ENCODE measurements at places on chromosomes 7 and 10.
A peak's percentile ranks its signal among the peaks of the same experiment; 100 is the strongest.

DNA sequence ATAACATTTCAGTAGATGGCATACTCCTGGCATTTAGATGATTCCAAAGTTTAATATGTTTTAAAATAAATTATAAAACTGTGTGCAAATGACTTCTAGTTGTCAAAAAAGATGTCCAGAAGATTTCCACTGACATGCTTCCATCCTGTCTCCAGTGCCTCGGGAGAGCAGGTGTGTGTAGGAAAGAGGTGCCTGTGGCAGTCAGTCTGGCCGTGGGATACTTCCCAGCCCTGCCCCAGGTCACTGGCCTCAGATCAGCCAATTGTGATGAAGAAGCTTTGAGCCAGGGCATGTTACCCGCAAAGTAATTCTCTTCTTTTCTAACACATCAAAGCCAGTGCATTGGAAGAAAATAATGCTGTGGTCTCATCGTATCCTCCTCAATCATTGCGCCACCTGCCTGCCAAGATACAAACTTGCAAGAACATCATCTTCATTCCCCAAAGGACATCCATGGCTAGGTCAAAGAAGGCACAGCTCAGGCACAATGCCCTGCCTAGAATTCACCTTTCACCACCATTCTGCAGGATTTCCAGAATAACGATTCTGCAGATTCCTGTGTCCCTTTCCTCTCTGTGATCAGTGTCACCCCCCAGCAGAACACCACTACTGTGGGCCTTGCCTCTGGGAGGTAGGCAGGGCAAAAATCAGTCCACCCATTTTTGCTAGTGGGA is 6.3 kb upstream of the KCNMA1 start:
- DNase-seq = peak; percentile 27

DNA sequence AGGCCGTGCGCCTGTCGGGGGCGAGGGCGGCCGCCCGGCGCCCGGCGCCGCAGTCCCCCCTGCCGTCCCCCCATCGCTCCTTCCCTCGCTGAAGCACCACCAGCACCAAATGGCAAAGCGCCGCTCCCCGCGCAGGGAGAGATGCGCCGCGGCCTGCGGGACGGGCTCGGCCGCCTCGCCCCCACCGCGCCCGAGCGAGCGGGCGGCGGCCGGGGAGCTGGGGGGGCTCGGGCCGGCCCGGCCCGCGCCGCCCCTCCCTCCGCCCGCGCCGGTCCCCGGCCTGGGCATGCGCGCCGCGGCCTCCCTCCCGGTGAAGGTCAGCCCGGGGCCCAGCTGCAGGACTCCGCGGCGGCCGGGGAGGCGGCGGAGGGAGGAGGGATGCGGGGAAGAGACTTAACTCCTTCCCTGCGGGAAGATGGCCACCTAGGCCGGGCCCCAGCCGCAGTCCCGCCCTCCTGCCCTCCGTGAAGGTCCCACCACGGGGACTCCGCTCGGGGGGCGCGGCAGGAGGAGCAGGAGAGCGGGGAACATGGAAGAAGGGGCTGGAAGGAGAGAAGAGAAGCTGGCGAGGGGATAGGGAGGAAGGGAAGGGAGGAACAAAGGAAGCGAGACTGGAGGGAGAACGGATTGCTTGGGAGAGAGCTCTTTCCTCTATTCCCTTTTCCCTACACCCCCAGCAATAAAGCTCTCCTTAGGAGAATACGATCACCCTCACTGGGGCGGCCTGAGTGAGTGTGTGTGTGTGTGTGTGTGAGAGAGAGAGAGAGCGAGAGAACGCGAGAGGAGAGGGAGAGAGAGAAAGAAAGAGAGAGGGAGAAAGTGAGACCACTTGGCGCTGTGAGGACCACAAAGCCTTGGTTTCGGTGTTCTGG is 3.4 kb upstream of the SMARCD3 start:
- DNase-seq = peak; percentile 68

DNA sequence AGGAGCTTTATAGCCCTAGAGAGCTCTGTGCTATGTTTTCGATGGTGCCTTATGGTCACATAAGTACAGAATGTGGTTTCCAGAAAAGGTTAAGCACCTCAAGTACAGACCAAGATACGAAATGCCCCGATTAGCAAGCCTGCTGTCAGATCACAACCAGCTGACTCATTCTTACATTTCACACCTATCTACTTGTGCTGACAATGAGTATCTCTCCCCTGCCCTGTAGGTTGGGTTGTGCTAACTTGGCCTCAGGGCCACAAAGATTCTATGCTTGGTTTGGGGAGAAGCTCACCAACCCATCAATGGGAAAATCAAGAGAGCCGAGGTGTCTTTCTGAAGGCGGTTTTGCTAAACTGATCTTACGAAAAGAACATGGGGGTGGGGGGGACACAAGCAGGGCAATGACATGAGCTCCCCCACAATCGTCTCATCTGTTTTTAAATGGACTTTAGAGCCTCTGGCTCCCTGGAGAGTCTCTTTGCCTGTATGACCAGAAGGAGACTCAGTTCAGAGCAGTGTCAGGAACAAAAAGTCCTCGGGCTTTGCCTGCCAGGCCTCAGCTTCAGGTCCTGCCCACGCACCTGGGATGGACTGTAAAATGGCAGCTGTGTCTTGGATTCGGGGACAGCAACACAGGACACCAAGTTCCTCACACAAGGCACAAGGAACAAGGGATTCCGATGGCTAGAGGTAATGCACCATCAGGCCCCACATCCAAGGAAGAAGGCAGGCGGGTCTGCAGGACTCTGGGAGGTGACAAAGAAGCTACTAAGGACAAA is 55.1 kb downstream of the FAM53B start:
- DNase-seq = no peak

- no peak for DNase-seq
Measured at GRCh38 chr7:40571796-40572195, 437.0 kb downstream of the SUGCT start.

DNA sequence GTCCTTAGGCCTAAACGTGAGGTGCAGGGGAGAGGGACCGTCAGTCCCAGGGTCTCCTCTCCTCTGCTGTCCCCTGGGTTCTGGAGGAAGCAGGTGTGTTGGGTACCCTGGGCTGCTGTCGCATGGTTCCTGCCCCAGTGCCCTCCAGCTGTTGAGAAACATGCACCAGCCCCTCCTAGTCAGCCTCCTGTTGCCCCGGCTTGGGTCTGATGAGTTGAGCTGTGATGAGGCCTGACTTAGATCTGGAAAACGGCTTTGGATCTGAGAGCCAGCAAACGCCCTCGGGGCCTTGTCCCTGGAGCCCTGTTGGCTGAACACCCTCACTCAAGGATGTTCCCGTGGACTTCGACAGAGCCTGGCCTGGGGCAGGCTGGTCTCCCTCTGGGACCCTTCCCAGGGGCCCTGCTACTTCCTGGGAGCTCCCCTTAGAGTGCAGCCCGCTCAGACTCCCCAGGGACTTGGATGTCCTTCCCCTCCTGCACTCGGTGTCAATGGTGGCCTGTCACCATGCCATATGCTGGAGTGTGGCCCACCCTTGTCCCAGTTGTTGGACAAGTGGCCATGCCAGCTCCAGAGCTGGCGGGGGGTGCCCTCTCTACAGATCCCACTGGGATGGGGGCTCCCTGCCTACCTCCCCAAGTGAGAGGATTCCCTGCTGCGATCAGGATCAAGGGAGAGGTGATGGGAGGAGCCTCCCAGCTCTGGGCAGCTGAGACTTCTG is 12.3 kb downstream of the ZNF316 start:
- no peak for DNase-seq

- no peak for DNase-seq
Measured at GRCh38 chr7:155530601-155531000, 15.8 kb downstream of the CNPY1 start.

DNA sequence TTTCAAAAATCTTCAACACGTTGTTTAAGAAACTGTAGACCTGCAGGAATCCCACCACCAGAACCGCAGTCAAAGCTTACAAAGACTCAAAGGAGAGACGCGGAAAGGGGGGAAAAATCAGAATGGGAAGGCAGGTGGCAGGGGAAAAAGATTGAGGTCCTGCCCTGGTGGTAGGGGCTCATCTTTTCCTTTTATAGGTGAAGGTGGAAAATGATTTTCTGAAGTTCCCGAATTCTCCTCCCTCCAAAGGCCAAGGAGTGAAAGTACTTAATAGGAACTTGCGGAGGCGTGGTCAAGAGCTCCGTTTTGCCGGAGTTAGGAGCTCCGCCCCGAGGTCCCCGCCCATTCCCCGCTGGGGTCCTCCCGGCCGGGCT is 724 bp downstream of the BBIP1 start:
- no peak for DNase-seq

GRCh38 chr7:80882213-80882801 is 36.5 kb downstream of the SEMA3C start:
- no peak for DNase-seq

DNA sequence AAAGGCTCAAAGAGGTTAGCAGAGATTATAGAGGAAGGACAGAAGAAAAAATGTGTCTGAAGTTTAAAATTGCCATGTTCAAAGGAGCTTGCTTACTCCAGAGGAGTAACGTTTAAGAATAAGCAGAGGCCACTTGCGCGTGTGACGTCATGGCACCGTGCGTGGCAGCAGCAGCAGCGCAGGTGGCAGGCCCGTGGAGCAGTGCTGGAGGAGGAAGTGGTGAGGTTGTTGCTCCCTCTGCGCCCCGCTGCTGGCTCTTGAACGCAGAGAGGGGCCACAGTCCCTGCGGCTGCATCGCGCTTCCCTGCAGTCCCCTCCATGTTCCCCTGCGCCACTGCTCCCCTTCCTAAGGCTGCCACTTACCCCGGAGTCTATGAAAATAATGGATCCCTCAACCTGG is 37.5 kb downstream of the GDI2 start:
- no peak for DNase-seq

DNA sequence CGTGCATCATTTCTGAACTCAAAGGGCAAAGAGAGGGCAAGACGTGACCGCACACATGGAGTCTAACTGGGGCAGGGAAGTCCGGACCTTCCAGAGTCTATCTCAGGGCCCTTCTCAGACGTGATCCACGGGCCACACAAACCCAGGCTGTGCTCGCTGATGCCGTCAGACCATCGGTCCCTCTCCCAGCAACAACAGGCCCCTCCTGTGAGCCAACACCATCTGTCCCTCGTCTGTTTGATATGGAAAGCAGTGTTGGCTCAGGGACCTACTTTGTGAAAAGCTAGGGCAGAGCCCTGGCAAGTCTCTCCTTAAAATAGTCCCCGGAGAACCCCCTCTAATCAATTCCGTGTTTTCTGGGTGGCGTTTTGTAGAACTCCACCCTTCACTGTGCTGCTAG is 208.8 kb downstream of the TCERG1L start:
- DNase-seq = no peak

DNA sequence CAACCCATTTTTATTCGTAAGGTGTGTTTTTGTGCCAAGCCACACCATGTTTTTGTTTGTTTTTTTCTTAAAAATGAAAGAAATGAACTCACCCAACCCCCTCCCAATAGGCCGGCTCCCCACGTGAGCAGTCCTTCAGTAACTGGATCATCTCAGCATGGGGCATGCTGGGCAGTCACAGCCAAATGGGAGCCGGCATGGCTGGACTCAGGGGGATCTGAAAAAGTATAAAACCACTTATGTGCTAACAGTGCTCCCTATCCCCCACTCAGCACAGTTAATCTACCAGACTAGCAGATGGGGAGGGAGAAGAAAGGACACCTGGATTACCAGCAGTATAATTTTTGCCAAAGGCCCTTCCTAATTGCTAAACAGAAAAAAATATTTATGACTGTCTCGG is 39.3 kb downstream of the BAZ1B start:
- no peak for DNase-seq

GRCh38 chr10:71134732-71135211 is 77.6 kb upstream of the UNC5B start:
- DNase-seq = no peak

DNA sequence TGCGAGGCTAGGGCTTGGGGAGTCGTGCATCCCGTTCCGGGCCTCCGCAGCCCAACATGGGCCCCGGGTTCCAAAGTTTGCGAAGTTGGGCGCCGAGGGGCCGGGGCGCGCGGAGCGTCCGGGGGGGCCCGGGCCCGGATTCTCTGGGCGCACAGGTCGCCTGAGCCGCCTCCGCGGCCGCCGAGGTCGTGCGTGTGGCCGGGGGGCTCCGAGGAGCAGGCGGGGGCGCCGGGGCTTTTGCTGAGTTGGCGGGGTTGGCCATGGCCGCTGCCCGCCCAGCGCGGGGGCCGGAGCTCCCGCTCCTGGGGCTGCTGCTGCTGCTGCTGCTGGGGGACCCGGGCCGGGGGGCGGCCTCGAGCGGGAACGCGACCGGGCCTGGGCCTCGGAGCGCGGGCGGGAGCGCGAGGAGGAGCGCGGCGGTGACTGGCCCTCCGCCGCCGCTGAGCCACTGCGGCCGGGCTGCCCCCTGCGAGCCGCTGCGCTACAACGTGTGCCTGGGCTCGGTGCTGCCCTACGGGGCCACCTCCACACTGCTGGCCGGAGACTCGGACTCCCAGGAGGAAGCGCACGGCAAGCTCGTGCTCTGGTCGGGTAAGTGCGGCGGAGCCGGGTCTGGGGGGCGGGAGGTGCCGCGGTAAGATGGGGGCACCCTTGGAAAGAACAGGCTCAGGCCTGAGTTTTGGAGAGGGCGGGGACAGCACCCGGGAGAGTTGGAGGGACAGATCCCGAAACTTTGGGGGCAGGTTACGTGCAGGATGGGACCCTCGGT is 643 bp downstream of the SMO start:
- DNase-seq = no peak

- DNase-seq = no peak
Measured at GRCh38 chr10:47331954-47332353, 9.7 kb downstream of the GDF2 start.

GRCh38 chr7:45324683-45325237 is 167.2 kb downstream of the RAMP3 start:
- DNase-seq = no peak

- DNase-seq = peak; percentile 4
Measured at GRCh38 chr7:43058271-43059066, 54.0 kb upstream of the HECW1 start.

DNA sequence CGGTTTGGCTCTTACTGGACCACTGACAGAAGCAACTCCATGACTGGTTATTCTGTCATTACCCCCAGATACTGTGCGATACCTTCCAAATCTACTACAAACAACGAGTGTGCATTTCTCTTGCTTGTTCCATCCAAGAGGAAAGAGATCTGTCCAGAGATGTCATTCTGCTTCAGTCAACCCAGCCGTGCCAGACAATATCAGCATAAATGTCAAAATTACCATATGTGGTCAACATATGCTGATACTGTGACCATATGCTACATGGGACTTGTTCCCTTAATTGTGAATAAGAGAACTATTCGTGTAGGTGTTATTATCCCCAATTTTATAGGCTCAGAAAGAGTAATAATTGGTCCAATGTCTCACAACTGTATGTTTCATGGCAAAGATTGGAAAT is 143.2 kb upstream of the PRSS1 start:
- no peak for DNase-seq

- DNase-seq = no peak
Measured at GRCh38 chr7:8434290-8435002, 1.0 kb downstream of the NXPH1 start.
